ENCODE measurements at places on chromosomes 2 and 18.

DNA sequence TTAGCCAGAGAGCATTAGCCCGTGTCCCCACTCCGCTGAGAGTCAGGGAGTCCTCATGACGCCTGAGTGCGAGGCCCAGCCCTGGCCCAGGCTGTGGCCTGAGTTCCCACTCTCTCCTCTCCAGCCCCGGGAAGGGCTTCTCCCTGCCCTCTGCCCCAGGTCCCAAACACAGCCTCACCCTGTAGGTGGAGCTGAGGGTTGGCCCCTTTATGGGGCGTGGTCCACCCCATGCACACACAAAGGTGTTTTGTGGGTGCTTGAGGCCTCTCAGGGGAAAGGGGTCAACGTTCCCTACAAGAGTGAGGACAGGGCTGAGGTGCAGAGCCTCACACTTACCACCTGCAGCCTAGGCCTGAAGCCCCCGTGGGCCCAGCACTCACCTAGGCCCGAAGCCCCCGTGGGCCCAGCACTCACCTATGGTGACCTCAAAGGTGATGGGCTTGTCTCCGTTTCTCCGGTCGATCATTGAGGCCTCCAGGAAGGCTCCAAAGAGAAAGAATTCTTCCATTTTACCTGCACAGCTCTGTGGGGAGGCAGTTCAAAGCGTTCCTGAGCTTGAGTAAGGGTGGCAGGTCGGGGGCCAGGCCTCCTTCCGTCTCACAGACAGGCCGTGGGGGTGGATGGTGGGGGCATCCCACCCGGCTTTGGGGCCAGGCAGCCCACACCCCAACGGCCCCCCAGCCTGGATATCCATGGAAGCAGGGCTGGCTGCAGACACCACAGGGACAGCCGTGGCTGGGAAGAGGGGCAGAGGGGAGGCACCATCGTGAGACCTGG, 2.1 kb upstream of the OTOF start:
- DNase-seq, result no peak

DNA sequence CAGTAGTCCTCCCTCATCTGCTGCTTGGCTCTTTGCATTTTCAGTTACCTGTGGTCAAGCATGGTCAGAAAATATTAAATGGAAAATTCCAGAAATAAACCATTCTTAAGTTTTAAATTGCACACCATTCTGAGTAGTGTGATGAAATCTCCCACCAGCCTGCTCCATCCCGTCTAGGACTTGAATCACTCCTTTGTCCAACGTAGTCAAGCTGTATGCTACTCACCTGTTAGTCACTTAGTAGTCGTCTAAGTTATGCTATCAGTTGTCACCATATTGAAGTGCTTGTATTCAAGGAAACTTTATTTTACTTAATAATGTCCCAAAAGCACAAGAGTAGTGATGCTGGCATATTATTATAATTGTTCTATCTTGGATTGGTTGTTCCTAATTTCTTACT, 172.5 kb downstream of the FIGN start:
- DNase-seq, result no peak

DNA sequence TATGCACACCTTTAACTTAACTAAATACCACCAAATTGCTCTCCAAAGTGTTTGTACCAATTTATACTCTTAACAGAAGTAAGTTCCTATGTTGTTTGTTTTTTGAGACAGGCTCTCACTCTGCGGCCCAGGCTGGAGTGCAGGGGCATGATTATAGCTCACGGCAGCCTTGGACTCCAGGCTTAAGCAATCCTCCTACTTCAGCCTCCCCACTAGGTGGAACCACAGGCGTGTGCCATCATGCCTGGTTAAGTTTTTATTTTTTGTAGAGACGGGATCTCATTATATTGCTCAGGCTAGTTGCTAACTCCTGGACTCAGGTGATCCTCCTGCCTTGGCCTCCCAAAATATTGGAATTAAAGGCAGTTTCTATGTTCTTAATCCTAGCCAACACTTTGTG, 13.1 kb upstream of the NAB1 start:
- no peak for DNase-seq

DNA sequence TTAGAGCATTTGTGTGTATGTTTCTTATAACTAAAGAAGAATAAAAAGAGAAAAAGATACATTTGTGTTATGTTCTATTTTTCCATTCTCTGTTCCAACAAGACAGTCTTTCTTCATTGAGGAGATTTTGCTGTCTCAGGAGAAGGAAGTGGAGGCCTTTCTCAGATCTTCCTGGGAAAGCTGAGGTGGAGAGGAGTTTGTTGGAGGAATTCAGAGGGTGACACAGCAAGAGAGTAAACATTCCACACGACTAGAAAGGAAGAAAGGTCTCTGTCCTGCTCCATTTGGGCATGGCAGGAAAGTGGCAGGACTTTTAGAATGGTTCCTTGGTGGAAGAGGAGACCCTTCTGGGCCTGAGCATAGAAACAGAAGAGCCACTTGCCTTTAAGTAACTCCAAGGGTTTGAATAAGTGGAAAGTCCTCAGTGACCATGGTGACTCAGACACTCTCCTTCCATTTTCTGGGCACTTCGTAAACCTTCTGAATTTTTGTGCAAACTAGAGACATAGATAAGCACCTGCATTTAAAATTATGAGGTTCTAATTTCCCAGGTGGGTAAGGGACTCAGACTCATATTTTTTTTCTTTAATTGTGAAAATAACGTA, 52.3 kb upstream of the COL5A2 start:
- no peak for DNase-seq

DNA sequence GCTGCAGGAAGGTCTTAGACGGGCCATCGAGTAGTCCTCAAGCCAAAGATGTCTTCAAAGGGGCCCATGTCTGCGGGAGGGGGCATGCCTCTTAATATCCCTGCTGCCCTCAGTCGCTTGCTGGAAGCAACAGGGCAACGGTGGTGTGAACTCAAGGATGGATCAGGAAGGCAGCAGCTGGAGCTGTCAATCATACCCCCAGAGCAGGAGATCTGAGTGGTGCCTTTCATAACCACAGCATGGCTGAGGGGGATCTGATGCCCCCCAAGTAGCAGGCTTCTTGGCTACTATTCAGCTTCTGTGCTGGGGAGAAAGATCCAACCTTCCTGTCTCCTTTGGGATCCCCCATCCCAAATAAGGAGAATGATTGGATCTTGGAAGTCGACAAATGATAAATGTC, 46.4 kb downstream of the INSIG2 start:
- no peak for DNase-seq

DNA sequence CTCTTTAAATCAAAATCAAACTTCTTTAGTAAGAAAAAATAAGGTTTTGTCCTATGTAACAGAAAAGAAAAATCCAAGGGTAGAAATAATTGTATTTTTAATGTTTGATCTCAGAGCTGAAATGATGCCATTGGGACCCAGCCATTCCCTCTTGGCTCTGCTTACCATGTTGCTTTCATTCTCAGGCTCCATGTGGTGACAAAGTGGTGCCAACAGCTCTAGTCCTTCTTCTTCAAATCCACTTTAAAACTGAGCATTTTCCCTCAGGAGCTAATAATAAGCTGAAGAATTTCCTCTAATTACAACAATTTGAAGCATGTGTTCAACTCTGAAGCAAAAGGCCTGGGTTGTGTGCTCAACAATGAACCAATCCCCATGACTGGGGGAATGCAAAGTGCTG, 327.9 kb downstream of the EN1 start:
- DNase-seq, result no peak

- no peak for DNase-seq
These were observed 73.1 kb downstream of the RTN4 start for GRCh38 chr2:54977149-54977548.

- DNase-seq, result no peak
These were observed 337.2 kb upstream of the SALL3 start for GRCh38 chr18:78642296-78642951.

Data from stimulated activated CD4-positive, alpha-beta T cell treated with anti-CD3 and anti-CD28 coated beads, Interleukin-15, amount 100 ng/mL, for 48 hours (primary cell).